ENCODE measurements at places on chromosomes 7 and 10. TPM values are rescaled to one million over a fixed set of nuclear protein-coding genes. Genes with fewer than 3 reads are reported as not detected.

DNA sequence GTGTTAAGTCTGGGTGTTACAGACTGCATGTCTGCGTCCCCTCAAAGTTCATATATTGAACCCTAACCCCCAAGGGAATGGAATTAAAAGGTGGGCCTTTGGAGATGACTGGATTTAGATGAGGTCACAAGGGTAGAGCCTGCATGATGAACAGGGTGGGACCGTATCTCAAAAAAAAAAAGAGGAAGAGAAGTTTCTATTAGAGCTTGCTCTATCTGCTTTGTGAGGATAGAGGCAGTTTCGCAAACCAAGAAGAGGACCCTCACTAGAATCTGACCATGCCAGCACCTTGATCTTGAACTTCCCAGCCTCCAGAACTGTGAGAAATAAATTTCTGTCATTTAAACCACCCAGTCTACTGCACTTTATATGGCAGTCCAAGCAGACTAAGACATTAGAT is 1.4 kb downstream of the KIN start:
- no peaks in the 10 kb centered on the region for H3K27me3 ChIP-seq
- no peaks in the 10 kb centered on the region for H3K4me1 ChIP-seq
- H3K4me3 ChIP-seq, result peak overlapping the region; percentile 92
- no peak overlapping the region for H3K27ac ChIP-seq
- no peak for DNase-seq

MYOF gene
- total RNA-seq, result 242 TPM

- H3K27ac ChIP-seq, result no peak overlapping the region
- H3K4me1 ChIP-seq, result no peaks in the 10 kb centered on the region
- H3K36me3 ChIP-seq, result no peaks in the 10 kb centered on the region
- no peaks in the 10 kb centered on the region for H3K27me3 ChIP-seq
- H3K4me3 ChIP-seq, result no peak overlapping the region
Observed at GRCh38 chr7:99596408-99596955, 1.6 kb upstream of the TMEM225B start.

- H3K36me3 ChIP-seq, result no peaks in the 10 kb centered on the region
- H3K4me1 ChIP-seq, result peaks cover 7% of the 10 kb centered on the region
- H3K27me3 ChIP-seq, result no peaks in the 10 kb centered on the region
- H3K4me3 ChIP-seq, result no peak overlapping the region
- H3K27ac ChIP-seq, result no peak overlapping the region
Observed at GRCh38 chr10:88978463-88978862, 12.1 kb upstream of the FAS start.

- no peak overlapping the region for H3K27ac ChIP-seq
- no peaks in the 10 kb centered on the region for H3K36me3 ChIP-seq
- H3K4me3 ChIP-seq, result no peak overlapping the region
Observed at GRCh38 chr10:133027482-133027881, 60.2 kb upstream of the ADGRA1 start.

GRCh38 chr10:35328404-35329037 is 7.8 kb upstream of the CCNY start:
- no peaks in the 10 kb centered on the region for H3K36me3 ChIP-seq
- no peak for DNase-seq
- H3K4me3 ChIP-seq, result no peak overlapping the region
- no peaks in the 10 kb centered on the region for H3K27me3 ChIP-seq
- H3K27ac ChIP-seq, result no peak overlapping the region

DNA sequence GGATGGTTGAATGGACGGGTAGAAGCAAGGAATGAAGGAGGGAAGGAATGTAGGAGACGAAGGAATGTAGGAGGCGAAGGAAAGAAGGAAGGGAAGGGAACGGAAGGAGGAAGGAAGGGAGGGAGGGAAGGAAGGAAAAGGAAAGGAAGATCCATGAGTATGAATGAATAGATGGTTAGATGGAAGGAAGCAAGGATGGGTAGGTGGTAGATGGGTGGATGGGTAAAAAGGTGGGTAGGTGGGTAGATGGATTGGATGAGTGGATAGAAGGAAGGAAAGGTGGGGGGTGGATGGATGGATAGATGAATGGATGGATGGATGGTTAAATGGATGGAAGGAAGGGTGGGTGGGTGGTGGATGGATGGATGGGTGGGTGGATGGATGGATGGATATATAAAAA is 77.4 kb downstream of the RGS10 start:
- H3K4me3 ChIP-seq, result no peak overlapping the region
- no peak overlapping the region for H3K27ac ChIP-seq

FAM25G gene
- not detected for total RNA-seq

DNA sequence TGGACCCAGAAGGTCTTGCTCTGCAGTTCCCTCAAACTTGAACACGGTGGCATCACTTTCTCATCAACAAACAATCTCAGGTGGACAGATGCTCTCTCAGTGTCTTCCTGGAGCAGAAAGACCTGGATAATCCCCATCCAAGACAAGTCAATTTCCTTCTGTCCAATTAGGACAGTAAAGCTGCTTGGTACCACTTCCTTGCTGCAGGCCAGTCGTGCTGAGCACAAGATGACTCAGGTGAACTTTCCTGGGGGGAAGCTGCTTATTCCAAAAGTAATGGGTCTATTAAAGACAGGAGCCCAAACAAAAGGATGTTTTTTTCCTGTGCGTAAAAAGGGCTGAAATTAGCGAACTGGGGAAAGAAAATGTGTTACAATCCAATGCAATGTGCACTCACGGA is 107.6 kb upstream of the AFAP1L2 start:
- peaks cover 4% of the 10 kb centered on the region for H3K4me1 ChIP-seq
- H3K4me3 ChIP-seq, result no peak overlapping the region
- no peak for DNase-seq

- no peak overlapping the region for H3K27ac ChIP-seq
- no peak for DNase-seq
- no peak overlapping the region for H3K4me3 ChIP-seq
- no peaks in the 10 kb centered on the region for H3K4me1 ChIP-seq
- no peaks in the 10 kb centered on the region for H3K36me3 ChIP-seq
- no peaks in the 10 kb centered on the region for H3K27me3 ChIP-seq
Observed at GRCh38 chr7:29123626-29124190, 22.6 kb downstream of the CPVL start.

- H3K36me3 ChIP-seq, result no peaks in the 10 kb centered on the region
- no peak overlapping the region for H3K27ac ChIP-seq
- H3K4me3 ChIP-seq, result peak overlapping the region; percentile 44
- no peaks in the 10 kb centered on the region for H3K27me3 ChIP-seq
- no peaks in the 10 kb centered on the region for H3K4me1 ChIP-seq
- DNase-seq, result no peak
Observed at GRCh38 chr7:66505531-66506451, 122.9 kb upstream of the KCTD7 start.

GFRA1 gene
- 10.3 TPM for total RNA-seq

- no peaks in the 10 kb centered on the region for H3K4me1 ChIP-seq
- H3K36me3 ChIP-seq, result no peaks in the 10 kb centered on the region
- H3K27ac ChIP-seq, result no peak overlapping the region
- H3K27me3 ChIP-seq, result no peaks in the 10 kb centered on the region
- no peak for DNase-seq
- no peak overlapping the region for H3K4me3 ChIP-seq
Observed at GRCh38 chr7:100204454-100204853, 15.3 kb upstream of the PVRIG start.

GRCh38 chr7:158564663-158565035 is 23.0 kb downstream of the PTPRN2 start:
- DNase-seq, result no peak
- no peaks in the 10 kb centered on the region for H3K36me3 ChIP-seq
- no peaks in the 10 kb centered on the region for H3K4me1 ChIP-seq
- peaks cover 2% of the 10 kb centered on the region for H3K27me3 ChIP-seq
- no peak overlapping the region for H3K4me3 ChIP-seq

GJD4 gene
- not detected for total RNA-seq

DNA sequence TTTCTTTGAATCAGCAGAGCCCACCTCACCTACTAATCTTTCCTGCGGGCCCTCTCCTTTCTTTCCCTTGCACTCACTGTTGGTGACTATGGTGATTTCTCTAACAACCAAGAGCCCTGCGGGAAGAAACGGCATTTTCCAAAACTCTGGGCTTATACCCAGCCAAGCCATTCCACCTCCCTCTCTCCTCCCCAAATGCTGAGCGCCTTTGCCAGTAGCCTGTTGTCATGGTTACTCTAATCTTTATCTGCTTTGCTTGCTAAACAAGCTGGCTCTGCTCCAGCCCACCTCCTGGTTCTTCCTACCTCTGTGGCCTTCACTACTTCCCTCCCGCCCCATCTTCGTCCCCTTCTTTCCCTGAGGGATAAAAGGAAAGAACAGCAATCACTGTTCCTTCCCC is 86.7 kb downstream of the DGKI start:
- H3K27me3 ChIP-seq, result no peaks in the 10 kb centered on the region
- peaks cover 3% of the 10 kb centered on the region for H3K4me1 ChIP-seq
- H3K4me3 ChIP-seq, result no peak overlapping the region
- DNase-seq, result no peak
- no peaks in the 10 kb centered on the region for H3K36me3 ChIP-seq

DNA sequence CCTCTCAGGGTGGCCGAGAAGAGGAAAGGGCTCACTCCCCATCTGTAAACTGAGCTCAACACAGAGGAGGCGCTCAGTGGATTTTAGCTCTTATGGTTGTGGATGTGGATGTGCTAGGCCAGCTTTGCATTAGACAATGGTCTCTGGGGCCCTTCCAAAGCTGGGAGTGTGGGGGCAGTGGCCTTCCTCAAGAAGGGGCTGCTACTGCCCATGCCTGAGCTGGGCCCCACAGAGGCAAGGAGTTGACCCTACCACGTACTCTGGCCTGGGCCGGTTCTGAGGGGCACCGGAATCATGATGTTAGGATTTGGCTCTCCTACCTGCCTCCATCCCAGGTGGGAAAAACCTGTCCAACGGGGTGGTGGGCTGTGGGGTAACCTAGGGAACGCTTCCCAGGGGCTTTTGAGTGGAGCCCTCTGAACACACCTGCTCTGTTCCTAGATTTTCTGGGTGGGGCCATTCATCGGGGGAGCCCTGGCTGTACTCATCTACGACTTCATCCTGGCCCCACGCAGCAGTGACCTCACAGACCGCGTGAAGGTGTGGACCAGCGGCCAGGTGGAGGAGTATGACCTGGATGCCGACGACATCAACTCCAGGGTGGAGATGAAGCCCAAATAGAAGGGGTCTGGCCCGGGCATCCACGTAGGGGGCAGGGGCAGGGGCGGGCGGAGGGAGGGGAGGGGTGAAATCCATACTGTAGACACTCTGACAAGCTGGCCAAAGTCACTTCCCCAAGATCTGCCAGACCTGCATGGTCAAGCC is 11.5 kb downstream of the AQP1 start:
- H3K4me1 ChIP-seq, result no peaks in the 10 kb centered on the region
- H3K27me3 ChIP-seq, result no peaks in the 10 kb centered on the region
- H3K27ac ChIP-seq, result peak overlapping the region; percentile 15
- H3K36me3 ChIP-seq, result no peaks in the 10 kb centered on the region
- no peak overlapping the region for H3K4me3 ChIP-seq

DNA sequence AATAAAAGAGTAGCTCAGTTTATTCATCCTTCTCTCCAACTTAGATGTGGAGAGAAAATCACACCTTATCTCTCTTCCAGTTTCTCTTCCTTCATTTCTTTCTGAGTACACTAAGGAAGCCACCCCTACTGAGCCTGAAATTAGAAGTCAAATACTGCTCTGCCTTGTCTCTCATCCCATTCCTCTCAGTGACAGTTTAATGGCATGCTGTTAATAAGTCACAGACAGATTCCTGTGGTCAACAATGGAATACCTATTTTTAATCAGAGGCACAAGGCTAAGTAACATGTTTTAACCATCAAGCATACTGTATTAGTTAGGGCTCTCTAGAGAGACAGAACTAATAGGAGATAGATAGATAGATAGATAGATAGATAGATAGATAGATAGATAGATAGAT is 253.2 kb downstream of the HTR7 start:
- no peaks in the 10 kb centered on the region for H3K27me3 ChIP-seq
- H3K36me3 ChIP-seq, result no peaks in the 10 kb centered on the region
- H3K27ac ChIP-seq, result no peak overlapping the region

DNA sequence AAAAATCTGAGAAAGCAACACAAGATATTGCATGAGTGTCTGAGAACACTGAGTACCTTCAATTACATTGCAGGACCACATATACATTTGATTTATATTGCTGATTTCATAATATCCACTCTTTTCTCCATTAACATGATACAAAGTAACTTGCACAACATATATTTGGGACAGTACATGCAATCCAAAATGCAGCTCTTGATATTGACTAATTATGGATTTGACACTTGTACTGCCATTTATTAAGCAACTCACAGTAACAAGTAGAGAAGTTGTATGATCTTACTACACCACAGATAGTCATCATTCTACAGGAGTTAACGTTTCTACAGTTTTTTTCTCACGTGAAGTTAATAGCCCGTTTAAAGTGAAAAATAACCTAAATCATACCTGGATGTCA is 46.7 kb downstream of the USP6NL start:
- no peak overlapping the region for H3K4me3 ChIP-seq
- no peaks in the 10 kb centered on the region for H3K27me3 ChIP-seq
- no peak for DNase-seq
- no peak overlapping the region for H3K27ac ChIP-seq
- no peaks in the 10 kb centered on the region for H3K4me1 ChIP-seq

DNA sequence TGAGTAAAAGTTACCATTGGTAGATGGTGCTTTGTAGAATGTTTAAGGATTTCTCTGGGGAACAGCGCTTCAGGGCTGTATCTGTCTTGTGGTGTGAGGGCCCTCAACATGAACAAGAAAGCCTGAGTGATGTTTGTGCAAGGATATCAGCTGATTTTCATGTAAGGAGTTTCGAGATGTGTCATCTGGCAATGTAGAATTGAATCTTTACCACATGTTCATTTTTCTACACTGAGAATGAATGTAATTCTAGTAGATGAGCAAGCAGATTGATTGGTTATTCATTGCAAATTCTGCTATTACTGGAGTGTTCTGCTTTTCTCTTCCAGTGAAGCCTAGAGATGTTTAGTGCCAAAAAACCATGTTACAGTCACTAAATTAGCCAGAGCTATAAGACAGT is 87.7 kb downstream of the ST7 start:
- no peak for DNase-seq
- no peaks in the 10 kb centered on the region for H3K36me3 ChIP-seq
- H3K4me3 ChIP-seq, result no peak overlapping the region
